Head of caudate nucleus (tissue), 42 donors: ENCODE measurements at places on chromosomes 3 and 15.

DNA sequence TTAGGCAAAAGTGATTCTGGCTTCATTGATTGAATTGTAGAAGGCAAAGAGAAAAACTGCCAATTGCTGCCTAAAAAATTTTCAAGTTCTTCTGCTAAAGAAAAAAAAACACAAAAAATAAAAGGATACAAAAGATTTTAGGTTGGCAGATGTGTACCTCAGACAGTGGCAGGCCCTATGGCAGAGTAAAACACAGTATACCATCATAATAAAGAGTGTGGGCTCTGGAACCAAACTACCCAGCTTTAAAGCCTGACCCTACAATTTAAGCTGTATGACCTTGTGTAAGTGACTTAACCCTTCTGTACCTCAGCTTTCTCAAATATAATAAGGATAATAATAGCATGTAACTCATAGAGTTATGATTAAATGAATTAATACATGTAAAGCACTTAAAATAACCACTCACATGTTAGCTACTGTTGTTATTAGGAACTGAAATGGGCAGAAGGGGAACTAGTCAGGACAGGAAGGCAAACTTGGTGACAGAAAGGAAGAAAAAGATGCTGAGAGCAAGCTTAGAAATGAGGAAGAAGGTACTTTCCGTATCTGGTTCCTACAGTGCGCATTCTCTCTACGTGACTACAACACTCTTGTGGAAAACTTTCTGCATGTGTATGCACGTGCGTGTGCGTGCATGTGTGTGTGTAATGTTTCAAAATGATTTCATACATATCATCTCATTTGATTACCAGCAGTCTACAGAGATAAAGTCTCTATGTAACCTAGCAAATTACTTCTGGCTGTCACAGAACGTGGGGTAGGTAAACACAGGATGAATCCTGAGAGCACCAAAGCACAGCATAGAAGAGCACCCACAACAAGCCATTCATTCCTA lies 13.6 kb upstream of the GATM start:
- no peak for DNase-seq

DNA sequence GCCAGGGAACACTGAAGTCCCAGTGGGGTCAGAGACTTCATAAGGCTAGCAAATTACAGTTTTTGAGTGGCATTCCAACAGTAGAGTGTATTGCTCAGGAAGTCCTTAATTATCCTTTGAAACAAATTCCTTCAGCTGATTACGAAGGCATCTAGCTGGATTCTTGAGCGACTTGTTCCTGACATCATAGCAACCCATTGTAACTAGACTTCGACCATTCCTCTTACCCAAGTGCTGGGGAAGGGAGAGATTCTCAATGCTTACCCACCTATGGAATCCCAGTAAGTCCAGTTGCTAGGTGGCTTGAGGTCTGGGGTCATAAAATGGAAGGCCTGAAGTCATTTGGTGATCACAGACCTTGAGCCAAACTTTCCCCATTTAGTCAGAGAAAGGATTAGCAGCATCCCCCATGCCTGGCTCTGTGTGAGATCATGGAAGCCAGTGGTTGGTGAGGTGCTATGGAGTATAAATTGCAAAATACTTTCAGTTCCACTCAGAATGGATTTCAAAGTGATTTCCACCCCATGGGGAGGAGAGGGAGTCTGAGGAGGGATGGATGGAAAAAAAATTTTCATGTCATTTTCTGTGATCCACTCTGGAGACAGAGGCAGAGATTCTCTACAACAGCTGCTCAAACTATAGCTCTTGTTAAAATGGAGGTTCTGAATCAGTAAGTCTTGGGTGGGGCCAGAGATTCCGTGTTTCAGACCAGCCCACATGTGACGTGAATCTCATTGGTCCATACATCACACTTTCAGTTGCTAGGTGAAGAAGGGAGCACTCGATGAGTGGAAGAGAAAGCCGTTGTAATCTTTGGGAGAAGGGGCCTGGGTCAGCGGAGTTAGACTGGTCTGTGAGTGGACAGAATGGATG lies 45.7 kb downstream of the CD86 start:
- DNase-seq: no peak

- DNase-seq: no peak
Measured at GRCh38 chr3:149266736-149267135, 45.1 kb upstream of the CP start.

- no peak for DNase-seq
Measured at GRCh38 chr15:31206386-31207181, 105.1 kb upstream of the TRPM1 start.

DNA sequence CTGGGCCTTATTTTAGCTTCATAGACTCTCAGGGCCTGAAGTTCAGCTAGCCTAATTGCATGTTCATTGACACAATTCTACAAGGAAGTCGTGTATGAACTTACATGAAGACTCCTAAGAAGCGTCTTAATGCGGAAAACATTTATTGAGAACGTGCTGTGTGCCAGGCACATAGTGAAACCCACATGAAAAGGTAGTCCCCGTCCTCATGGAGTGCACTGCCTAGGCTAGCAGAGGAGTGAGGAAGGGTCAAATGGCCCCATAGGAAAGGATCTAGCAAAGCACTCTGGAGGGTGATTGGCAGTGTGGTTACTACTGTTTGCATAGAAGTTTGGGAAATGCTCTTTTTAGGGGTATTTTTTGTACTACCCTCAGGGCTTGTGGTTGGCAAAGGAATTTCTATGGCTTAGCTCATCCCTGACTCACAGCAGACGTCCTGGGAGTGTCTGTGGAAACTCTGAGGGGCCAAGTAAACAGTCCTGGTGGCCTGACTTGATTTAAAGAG lies 854 bp upstream of the NPTN start:
- DNase-seq: no peak

DNA sequence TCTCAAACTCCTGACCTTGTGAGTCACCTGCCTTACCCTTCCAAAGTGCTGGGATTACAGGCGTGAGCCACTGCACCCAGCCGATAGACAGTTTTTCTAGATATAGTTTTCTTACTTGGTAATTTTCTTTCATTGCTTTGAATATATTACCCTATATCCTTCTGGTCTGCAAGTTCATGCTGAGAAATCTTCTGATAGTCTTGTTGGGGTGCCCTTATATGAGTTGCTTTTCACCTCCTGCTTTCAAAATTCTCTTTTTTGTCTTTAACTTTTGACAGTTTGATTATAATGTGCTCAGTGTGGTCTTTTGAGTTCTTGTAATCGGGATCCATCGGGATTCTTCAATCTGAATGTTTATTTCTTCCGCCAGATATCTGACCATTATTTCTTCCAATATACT lies 217.3 kb downstream of the GREM1 start:
- no peak for DNase-seq

DNA sequence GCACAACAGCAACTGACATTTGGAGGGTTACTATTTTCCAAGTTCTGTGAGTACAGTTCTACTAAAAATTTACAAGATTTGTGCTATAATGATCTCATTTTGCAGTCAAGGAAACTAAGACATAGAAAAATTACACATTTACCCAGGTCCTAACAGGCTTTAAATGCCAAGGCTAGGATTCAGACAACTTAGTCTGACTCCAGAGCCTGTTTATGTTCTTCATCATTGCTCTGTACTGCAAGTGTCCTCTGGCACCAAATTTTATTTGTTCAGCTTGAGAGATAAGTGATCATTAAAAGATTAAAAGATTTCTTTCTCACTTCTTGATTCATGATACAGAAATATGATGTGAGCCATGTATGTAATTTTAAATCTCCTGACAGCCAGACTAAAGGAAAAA lies 290.8 kb downstream of the UBE2E2 start:
- DNase-seq: no peak

DNA sequence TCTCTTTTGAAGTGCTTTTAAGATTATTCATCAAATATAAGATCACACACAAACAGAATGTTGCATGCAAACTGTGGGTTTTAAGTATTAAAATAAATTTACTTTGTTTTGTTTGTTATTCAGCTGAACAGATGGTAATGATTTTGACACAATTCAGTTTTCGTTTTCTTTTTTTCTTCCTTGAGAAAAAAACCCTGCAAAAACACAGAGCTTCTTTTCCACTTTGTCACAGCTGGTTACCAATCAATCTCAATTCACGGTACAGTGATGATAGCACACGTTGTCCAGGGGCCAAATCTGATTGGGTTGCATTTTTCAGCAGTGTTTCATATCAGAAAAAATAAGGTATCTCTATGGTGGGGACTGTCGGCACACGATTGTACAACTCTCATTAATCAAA lies 473.6 kb downstream of the ROBO2 start:
- DNase-seq: no peak
